Endodermal cell (in vitro differentiated cells): ENCODE measurements at places on chromosomes 3 and 15.

DNA sequence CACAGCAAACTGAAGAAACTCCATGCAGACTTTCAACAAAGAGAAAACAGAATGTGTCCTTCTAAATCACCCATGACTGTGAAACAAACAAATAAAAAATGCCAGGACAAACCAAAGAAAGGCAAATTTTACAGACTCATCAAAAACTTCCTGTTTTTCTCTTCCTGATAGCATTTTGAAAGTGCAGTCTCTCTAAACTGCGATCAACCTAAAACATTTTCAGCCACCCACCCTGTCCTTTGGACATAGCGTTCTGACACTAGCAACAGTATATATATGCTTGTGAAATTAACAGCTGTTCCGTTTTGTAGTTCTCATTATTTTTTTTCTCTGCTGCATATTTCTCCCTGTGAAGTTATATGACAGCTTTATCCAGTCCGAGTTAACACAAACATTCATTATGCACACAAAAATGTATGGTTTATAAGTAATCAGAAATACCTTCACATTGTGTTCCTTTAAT, 151.7 kb downstream of the FBN1 start:
- DNase-seq = no peak
- peaks cover 11% of the 10 kb centered on the region for H3K36me3 ChIP-seq
- H3K27ac ChIP-seq = no peak overlapping the region

- H3K27me3 ChIP-seq = no peaks in the 10 kb centered on the region
- no peaks in the 10 kb centered on the region for H3K36me3 ChIP-seq
- H3K4me1 ChIP-seq = no peaks in the 10 kb centered on the region
- no peak overlapping the region for H3K4me3 ChIP-seq
- no peak for DNase-seq
Observed at GRCh38 chr3:169748670-169749069, 16.2 kb downstream of the TERC start.

DNA sequence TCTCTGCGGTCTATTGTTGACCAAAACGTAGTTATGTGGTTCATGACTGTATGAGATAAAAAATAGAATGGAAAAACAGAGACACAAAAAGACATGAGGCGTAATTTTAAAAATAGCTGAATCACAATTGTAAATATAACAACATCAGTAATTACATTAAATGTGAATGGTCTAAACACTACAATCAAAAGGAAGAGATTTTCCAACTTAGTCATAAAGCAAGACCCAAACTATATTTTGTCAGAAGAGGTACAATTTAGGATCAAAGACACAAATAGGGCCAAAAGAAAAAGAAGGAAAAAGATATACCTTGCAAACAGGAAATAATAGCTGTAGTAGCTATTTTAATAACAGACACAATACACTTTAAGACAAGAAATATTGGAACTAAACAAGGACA, 61.5 kb downstream of the LRRC28 start:
- DNase-seq = no peak
- no peaks in the 10 kb centered on the region for H3K4me1 ChIP-seq
- no peak overlapping the region for H3K27ac ChIP-seq
- no peaks in the 10 kb centered on the region for H3K36me3 ChIP-seq
- H3K27me3 ChIP-seq = no peaks in the 10 kb centered on the region
- no peak overlapping the region for H3K4me3 ChIP-seq

DNA sequence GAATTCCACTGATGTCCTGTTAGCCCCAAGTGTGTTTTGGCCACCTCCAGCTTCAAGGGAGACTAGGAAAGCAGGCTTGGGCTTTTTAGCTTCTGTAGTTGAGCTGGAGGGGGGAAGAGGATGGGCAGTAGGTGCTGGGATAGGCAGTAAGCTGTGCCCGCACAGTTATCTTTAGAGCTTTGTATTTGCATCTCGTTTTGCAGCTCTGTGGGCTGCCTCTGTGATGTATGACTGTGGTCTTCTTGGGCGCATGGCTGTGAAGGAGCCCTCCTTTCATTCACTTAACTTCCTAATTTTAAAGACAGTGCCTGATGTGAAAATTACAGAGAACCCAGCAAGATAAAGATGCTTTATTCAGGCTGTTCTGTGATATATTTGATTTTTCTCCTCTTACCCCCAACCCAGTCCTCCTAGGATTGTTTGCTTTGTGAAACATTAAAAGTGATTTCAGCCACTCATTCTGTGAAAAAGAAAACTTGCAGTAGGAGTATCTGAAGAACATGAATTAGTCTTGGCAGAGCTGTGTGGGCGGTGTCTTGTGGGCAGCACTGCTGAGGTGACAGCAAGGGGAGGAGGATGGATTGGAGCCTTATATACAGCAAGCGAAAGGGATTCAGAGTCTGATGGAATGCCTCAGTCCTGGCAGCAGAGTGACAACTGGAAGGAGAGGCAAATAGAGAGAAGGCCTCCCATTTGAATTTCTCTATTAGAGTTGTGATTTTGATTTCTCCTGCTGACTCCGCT, 74.3 kb downstream of the LARS2 start:
- no peak overlapping the region for H3K4me3 ChIP-seq
- peaks cover 5% of the 10 kb centered on the region for H3K4me1 ChIP-seq
- no peaks in the 10 kb centered on the region for H3K27me3 ChIP-seq
- peaks cover 37% of the 10 kb centered on the region for H3K36me3 ChIP-seq

DNA sequence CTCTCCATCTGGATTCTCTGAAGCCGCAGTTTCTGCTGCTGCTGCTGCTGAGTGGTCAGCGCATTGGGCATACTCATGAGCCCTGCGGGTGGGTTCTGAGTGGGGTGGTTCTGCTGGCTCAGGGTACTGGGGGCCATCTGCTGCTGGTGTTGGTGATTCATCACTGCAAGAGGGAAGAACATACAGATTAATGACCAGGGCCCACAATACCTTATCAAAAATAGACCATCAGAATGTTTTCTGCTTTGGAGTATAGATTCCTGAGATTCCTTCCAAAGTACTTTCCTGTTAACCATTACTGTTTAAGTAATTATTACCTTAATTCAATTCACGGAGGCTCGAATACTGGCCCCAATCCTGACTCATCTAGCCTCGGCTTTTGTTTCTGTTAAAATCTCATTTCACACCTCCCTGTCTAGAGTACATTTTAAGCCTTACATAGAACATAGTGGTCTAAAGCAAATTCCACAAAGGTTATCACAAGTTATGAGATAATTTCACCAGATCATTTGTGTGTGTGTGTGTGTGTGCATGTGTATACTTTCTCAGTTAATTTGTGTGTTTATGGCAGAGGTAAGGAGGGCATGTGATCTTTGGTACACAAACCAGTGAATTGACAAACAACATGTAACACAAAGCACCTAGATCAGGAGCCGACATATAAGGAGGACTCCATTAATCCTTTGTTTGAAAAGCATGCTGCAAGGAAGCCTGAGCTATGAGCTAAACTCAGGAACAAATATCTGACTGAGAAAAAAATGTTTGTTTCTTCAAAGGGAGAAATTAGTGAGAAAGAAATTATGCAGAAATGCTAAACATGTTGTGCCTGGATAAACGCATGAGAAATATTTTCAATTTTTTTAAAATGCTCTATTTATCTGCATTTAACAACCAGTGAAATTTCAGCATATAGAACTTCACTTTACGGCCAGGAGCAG, 68.1 kb downstream of the TM4SF4 start:
- peaks cover 16% of the 10 kb centered on the region for H3K4me1 ChIP-seq
- no peak overlapping the region for H3K27ac ChIP-seq
- DNase-seq = no peak
- peaks cover 14% of the 10 kb centered on the region for H3K36me3 ChIP-seq
- H3K4me3 ChIP-seq = no peak overlapping the region

DNA sequence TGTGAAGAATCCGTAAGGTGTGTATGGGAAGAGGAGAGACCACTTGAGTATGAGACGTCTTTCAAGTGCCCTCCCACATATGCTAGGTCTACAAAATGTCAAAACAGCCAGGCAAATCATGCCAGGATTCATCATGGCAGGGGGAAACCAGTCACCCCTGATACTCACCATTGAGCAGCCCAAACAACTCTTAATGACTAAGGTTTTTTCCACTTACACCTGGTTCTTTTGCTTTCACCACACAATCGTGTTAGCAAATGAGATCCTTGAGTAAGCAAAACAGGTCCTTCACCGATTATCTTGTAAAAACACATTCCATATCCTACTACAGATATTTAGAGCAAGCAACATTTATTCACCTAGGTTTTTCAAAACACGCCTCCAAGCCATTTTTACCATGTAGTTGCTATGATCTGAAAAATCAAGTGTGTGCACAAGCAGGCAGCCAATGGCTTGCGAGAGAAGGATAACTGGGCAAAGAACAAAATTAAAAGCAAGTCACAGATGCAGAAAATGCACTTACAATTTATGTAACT, 177.5 kb upstream of the LPP start:
- no peak overlapping the region for H3K4me3 ChIP-seq
- H3K27me3 ChIP-seq = peaks cover 2% of the 10 kb centered on the region
- no peak for DNase-seq
- H3K36me3 ChIP-seq = no peaks in the 10 kb centered on the region

DNA sequence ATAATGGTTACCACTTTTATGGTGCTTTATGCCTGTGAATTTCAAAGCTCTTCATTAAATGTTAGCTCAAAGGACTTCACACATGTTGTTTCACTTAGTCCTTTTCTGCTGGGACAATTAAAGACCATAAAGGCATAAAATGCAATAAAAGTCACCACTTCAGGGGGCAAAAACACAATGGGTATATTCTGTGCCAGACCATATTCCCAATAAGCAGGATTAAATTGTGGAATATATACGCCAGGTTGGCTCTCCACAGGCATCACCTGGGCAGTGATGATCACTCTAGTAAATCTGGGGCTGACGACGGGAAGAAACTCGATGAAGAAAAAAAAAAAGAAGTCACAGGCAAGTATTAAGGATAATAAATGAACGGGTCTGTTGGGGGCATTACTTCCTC, 370.2 kb upstream of the CNTN4 start:
- no peaks in the 10 kb centered on the region for H3K4me1 ChIP-seq
- no peak overlapping the region for H3K4me3 ChIP-seq
- no peaks in the 10 kb centered on the region for H3K36me3 ChIP-seq
- DNase-seq = no peak

GRCh38 chr3:27533718-27534573, 49.8 kb upstream of the SLC4A7 start:
- H3K36me3 ChIP-seq = no peaks in the 10 kb centered on the region
- no peak overlapping the region for H3K27ac ChIP-seq
- peak; percentile 94 for DNase-seq

DNA sequence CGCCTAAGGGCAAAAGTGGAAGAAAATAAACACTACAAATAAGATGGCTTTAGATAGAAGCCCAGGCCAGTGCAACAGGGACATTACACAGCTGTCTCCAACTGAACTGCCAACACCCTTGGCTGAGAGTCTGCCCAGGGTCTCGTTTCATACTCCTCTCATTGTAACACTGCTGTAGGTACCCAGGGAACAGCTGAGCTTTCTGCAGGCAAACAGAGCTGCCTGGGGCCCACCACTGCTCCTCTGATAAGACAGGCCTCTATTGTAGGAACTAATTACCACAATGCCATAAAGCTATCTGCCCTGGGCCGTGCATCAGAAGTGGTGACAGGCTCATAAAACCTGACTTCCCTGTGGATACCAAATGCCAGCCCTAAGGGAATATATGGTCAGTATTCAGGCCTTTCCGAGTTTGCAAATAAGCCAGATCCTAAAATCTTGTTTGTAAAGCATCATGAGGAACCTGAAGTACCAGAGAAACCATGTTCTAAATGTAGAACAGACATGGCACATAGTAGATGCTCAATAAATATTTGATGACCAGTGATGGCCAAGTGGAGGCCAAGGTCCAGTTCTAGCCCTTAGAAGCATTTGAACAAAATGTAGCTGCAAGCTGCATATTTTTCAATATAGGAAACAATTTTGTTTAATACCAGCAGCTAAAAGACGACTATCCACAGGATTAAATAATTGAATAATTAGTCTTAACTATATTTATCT, 84.3 kb upstream of the NEO1 start:
- H3K36me3 ChIP-seq = no peaks in the 10 kb centered on the region
- no peak overlapping the region for H3K27ac ChIP-seq
- H3K4me3 ChIP-seq = no peak overlapping the region
- H3K4me1 ChIP-seq = peaks cover 7% of the 10 kb centered on the region

DNA sequence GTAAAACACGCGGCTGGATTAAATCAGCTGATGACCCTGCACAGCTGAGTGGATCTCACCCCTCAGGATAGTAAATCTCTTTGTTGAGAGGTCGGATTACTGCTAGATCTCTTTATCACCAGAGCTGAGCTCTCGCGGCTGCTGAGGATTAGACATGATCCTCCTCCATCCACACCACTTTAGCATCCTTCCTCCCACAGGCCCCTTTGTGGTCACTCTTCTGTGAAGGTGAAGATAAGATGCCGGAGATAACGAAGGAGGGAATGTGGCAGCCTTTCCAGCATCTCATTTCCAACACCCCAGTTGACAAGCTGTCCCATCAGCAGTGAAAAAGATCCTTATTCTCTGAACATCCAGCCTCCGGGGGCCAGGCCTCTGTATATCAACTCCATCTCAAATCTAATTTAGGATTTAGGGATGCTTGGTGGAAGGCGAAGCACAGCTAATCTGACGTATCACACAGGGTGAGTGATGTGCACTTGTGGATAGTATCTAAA, 47.5 kb upstream of the SELENOK start:
- H3K36me3 ChIP-seq = no peaks in the 10 kb centered on the region
- H3K4me1 ChIP-seq = no peaks in the 10 kb centered on the region
- H3K4me3 ChIP-seq = no peak overlapping the region
- peak; percentile 67 for DNase-seq

DNA sequence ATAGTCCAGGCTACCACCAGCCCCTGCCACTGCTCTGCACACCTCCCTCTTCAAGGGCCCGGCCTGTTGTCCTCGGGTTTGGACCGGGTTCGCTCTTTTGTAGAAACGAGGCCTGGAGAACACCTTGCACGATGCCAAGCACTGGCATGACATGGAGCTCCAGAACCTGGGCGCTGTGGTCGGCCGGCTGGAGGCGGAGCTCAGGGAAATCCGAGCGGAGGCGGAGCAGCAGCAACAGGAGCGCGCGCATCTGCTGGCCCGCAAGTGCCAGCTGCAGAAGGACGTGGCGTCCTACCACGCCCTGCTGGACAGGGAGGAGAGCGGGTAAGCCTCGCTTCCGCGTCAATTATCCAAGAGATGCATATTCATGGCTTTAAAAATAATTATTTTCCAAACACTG, 72.4 kb downstream of the BFSP2 start:
- H3K27me3 ChIP-seq = no peaks in the 10 kb centered on the region
- H3K4me3 ChIP-seq = no peak overlapping the region
- H3K36me3 ChIP-seq = no peaks in the 10 kb centered on the region
- H3K27ac ChIP-seq = no peak overlapping the region

DNA sequence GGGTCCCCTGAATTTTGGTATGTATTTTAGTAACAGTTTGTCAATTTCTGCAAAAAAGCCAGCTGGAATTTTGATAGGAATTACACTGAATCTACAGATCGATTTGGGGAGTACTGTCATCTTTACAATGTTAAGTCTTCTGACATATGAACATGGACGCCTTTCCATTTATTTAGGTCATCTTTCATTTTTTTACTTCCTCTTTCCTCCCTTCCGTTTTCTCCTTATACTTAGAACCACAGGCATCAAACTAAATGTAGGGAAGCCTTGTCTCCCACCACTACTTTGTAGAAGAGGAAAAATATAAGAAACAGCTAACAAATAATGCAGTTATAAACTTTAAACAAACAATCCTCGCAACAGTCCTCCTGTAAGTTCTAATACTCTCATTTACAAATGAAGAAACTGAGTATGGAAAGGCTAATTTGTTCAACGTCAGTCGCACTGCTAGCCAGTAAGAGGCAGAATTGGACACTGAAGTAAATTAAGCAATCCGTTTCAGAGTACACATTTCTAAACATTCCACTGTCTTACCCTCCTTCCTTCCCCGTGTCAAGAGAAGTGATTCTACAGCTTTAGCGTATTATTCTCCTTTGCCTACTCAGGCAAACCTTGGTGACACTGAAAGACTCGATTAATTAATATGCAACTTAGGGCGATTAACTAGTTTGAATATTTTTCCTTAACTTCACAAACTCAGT, 25.6 kb downstream of the RHOA start:
- no peaks in the 10 kb centered on the region for H3K27me3 ChIP-seq
- peaks cover 13% of the 10 kb centered on the region for H3K36me3 ChIP-seq
- H3K4me3 ChIP-seq = no peak overlapping the region
- H3K27ac ChIP-seq = no peak overlapping the region
- no peaks in the 10 kb centered on the region for H3K4me1 ChIP-seq
- no peak for DNase-seq
